ENCODE measurements at places on chromosomes 3 and 15.

DNA sequence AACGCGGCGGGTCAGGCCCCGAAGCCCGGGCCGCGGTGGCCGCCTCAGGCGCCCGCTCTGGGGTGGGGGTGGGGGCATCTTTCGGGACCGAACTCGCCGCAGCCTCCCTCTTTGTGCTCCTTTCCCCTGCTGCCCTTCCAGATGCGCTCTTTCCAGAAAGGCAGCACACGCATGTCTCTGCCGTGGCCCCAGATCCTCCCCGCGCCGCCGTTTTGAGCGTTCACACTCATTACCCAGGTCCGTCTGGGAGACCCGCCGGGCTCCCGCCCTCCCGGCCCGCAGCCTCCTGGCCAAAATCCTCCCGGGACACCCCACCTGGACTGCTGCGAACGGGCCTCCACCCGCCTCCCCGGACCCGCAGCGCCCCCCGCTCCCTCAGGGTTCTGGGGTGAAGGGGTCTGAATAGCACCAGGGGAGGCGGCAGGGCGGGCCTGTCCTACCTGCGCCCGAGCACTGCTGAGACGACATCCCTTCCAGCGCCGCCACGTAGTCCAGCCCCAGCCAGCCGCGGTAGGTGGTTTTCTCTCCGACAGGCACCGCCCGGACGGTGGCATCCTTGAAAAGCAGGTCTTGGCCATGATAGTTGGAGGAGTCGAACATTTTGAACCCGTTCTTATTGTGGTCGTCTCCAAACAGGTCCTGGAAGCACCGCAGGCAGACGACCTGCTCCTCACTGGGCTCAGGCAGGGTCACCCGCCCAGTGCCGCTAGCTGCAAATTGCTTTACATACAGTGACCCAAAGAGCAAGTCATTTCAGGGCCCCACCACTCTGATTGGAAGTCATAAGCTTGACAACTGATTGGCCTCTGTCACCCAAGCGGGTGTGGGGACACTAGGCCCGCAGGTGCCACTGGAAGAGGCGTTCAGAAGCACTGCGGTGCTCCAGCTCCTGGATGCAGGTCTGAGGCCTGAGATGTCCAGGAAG lies 25.9 kb downstream of the MELTF start:
- DNase-seq: no peak

DNA sequence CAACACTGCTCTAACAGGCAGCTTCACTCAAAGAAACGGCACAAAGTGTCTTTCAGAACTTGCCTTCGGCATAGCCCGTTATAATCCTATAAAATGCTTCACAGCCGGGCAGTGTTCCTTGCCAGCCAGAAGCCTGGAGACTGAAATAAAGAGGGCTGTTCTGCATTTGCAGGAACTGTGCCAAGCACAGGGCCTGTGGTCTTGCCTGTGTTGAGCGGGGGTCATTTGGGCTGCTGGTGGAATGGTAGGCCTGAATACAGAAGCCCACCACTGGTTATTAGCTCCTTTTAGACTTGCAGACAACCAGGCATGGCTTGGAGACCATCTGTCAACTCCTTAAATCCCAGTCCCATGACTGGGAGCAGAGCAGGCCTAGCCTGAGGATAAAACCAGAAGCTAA lies 4.7 kb upstream of the ARHGEF3 start:
- DNase-seq: no peak

- DNase-seq: no peak
Observed at GRCh38 chr15:72229076-72229946, 1.7 kb downstream of the PKM start.

GRCh38 chr15:41981371-41982132 lies 9.2 kb upstream of the EHD4 start:
- DNase-seq: no peak

DNA sequence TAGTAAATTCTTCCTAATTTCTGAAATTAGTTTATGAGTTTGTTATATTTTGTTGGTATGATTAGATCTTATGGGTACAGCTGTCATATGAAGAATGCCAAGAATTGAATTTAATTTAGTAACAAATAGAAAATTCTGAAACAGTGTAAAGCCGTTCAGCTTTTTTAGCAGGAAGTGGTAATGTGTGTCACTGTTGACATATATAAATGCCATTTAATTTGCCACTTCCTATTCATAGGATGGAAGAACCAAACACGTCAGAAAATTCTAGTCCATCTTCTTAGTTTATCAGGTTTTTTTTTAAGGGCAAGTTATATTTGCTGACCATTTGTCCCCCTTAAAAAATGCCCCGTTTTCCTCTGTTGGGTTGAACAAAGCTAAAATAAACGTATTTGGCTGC lies 43.0 kb downstream of the RAB8B start:
- DNase-seq: no peak

GRCh38 chr15:92466834-92467233 lies 73.2 kb downstream of the ST8SIA2 start:
- no peak for DNase-seq

DNA sequence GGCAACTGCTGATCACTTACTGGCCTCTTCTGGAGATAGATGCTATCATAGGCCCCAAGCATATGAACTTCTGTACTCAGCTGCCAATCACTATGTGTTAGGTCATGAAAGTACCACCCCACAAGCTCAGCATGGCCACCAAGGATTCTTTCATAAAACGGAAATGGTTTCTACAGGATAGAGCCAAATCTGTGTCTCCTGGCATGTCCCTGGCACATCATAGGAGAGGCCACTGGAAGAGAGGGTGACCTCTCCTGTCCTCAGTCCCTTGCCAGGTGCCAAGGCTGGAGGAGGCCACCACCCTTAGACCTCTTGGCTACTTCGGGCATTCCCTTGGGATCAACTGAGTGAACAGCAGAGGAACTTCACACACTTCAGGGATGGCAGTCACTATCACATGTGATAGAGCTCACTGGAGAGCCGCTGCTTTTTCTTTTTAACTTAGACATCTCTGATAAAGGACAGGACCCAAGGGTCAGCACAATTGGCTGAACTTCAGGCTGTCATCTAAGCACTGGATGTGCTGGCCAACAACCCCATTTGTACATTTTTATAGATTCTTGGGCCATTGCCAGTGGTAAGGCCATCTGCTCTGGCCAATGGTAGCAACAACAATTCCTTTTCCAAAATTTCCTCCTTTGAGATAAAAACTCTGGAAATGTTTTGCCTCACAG lies 425.2 kb downstream of the SQOR start:
- DNase-seq: no peak

DNA sequence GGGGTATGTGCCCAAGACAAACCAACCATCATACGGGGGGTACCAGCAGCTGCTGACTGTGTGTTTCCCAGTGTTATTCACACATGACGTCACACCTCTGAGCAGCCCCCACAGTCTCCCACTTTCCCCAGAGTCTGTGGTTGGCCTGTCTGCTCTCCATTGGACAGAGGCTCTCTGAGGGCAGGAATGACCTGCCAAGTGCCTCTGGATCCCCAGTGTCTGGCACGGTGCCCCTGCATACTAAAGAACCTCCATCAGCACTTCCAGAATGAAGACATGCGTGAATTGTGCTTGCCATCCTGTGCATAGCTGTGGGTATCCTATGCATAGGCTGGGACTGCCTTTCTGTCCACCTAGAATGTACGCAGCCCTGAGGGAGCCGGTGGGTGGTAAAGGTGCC lies 3.5 kb upstream of the CCDC9B start:
- DNase-seq: no peak

DNA sequence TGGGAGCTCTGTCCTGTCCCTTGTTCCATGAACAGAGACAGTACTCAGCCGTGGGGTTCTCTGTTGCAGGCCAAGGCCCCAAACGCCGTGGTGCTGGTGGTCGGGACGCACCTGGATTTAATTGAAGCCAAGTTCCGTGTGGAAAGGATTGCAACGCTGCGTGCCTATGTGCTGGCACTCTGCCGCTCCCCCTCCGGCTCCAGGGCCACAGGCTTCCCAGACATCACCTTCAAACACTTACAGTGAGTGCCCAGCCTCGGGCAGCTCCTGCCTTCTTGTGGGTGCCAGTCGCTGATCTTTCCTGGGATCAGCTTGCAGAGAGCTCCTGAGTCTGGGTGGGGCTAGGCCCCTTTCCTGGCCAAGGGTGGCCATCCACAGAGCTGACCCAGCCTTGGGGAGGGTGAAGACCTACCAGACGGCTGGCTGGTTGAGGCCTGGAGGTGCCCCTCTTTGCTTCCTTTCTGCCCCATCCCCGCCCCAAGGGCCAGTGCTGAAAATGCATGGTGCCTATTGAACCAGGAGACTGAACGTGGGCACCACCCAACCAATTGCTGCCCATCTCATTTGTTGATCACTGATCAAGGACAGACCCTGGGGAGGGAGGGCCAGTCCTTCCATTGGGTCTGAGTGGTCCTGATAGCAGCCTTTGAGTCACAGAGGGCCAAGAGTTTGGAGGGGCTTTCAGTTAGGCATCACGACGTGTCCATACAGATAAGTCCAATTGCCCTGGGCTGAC lies 106.9 kb downstream of the LRRK1 start:
- no peak for DNase-seq

GRCh38 chr15:38872732-38873131 lies 308.1 kb upstream of the RASGRP1 start:
- DNase-seq: no peak

- DNase-seq: no peak
Observed at GRCh38 chr3:82561784-82562183, 800.3 kb upstream of the GBE1 start.

GRCh38 chr3:151351219-151351618 lies 21.9 kb upstream of the P2RY13 start:
- no peak for DNase-seq

- DNase-seq: no peak
Observed at GRCh38 chr3:139439278-139439677, 37.0 kb downstream of the RBP2 start.

DNA sequence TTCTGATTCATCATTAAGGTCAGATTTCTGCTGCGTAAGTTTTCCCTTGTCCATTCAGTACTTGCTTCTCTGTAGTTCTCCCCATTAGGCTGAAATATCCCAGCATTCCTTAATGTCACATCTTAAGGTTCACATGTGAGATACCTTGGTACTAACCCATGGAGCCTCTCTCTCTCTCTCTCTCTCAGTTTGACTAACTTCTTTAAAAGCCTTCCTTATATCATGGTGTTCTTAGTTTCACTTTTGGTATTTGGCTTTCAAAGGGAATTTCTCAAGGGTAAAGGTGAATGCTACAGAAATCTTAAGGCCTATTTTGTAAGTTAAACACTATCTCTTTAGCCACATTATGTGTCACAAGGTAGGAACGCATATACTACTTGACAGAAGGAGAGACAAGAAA lies 427.3 kb upstream of the ZNF717 start:
- no peak for DNase-seq

DNA sequence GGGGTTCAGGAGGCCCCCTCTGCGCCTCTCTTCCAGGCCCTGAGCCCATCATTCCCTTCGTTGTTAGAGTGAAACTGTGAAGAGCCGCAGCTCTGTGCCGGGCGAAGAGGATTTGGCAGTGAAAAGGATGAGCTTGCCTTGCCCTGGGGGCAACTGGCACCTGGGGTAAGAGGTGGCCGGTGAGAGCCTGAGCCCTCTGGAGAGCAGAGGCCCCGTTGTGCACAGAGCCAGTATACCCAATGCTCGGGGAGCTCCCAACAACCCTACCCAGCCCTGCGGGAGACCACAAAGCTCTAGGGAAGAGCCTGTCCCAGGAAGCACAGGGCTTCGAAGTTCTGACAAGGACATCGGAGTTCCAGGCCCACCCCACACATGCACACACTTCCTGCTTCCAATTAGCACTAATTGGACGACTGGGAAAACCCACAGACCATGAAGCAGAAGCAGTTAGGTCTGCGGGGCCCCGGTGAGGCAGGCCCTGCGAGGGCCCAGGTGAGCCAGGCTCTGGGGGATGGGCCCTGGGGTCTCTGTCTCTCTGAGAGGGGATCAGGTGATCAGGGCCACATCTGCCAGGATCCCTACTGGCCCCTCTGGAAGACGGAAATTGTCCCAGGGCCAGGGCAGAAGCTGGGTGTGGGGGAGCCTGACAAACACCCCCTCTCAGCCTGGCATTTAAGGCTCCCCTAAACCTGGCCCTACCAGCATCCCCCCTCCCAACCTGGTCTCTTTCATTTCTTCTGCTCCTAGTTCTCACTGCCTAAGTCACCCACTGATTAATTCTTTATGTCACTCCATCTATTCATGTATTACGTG lies 27.9 kb upstream of the SFMBT1 start:
- no peak for DNase-seq

DNA sequence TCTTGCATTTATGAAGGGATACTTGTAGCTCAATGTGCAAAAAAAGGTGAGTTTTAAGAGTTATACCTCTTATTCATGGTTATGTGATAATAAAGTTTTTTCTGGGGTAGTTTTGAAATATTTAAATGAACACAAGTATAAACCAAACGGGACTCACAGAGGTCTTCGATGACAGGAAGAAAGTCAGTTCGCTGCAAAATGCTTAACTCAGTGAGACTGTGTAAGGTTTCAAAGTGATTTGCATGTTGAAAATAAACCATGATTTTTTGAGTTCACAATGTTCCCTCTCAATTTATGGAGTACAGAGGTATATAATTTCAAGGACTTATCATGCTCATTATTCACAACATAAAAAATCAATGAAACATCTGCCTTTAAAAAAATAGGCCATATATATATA lies 36.3 kb upstream of the MYH15 start:
- no peak for DNase-seq

DNA sequence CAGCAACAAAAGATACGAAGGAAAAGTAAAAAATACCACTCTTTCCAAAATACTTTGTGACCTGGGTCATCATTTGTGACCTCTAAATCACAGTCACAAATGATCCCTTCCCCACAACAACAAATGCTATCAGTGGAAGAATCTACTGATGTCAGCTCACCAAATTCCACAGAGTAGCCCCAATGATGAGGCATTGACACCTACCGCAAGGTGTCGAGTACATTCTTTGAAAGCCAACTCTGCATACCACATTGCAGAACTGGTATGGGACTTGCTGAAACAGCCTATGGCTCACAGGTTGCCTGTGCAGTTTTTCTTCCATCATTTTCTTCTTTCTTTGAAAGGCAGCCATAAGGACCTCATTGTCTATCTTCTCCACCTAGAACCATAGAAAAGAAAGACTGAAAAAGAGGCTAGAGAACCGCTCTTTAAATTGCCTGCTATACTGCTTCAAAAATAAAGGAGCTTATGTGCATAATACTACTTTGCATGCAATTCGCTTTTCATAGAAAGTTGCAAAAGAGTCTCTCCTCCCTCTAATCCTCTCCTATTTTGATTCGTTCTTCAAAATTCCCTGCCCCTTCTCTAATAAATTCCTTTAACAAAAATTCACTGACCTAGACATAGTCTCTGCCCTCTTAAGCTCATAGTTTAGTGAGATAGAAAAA lies 21.4 kb upstream of the KPNA1 start:
- DNase-seq: no peak

- DNase-seq: no peak
Observed at GRCh38 chr3:159764490-159765029, 224.1 kb upstream of the IL12A start.

Data from NCI-H1105 (cell line).